Forelimb muscle (tissue), 1 donor: ENCODE measurements at places on chromosomes 1 and 21. TPM values are rescaled to one million over a fixed set of nuclear protein-coding genes. Genes with fewer than 3 reads are reported as not detected.
A peak's percentile ranks its signal among the peaks of the same experiment; 100 is the strongest.

- no peak for DNase-seq
These were observed 136.6 kb downstream of the PLXNA2 start for GRCh38 chr1:208107425-208108212.

DNA sequence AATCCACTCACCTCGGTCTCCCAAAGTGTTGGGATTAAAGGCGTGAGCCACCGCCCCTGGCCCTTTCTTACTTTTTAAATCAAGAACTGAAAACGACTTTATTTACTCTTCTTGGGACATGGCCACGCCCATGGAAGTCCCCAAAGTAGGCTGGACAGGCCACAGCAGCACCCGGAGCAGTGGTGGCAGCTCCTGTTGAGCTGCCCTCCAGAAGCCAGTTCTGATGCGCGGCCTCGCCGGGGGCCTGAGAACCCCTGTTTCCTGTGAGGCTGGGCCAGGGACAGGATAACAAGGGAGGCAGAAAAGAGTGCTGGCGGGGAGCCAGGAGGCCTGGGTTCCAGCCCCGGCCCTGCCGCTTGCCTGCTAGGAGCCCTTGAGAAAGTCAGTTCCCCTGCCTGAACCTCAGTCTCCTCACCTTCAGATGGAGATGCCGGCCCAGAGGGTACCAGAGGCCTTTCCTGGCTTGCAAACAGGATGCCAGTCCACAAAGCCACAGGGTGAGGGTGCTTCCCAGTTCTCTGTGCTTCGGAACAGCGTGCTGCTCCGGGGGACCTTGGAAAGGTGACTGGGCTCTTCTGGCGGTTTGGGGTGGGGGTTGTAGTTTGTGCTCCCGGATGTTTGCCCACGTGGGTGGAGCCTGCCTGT, 59.4 kb downstream of the RUNX3 start:
- DNase-seq, result no peak

- DNase-seq, result peak; percentile 81
These were observed 16.5 kb downstream of the MIA3 start for GRCh38 chr1:222634180-222635013.

OPRD1 gene
- polyA plus RNA-seq, result 0.67 TPM

ESPN gene
- 3.0 TPM for polyA plus RNA-seq

GRCh38 chr1:21149430-21149854, 27.3 kb downstream of the EIF4G3 start:
- DNase-seq, result no peak

GRCh38 chr1:234490793-234491479, 12.0 kb upstream of the TARBP1 start:
- no peak for DNase-seq

LRRC53 gene
- polyA plus RNA-seq, result not detected

HOOK1 gene
- polyA plus RNA-seq, result 2.7 TPM

DNA sequence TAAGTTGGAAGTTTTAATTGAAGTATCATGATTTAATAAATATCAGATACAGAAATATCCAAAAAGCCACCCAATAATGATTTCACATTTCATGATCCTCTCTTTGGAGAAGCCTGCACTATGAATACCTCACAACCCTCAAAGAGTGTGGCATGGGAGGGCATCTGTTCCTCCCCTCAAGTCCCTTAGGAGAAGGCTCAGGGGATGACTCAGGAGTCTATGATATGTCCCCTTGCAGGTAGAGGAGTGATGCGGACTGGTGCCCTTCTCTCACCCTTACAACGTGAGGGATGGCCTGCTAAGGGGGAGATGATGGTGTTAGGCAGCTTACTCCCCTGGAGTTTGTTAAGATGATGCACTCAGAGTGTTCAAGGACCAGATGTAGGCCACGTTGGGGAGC, 303.3 kb upstream of the DUSP10 start:
- DNase-seq, result no peak

JAM2 gene
- polyA plus RNA-seq, result 38.1 TPM

MYBPH gene
- 278 TPM for polyA plus RNA-seq

DNA sequence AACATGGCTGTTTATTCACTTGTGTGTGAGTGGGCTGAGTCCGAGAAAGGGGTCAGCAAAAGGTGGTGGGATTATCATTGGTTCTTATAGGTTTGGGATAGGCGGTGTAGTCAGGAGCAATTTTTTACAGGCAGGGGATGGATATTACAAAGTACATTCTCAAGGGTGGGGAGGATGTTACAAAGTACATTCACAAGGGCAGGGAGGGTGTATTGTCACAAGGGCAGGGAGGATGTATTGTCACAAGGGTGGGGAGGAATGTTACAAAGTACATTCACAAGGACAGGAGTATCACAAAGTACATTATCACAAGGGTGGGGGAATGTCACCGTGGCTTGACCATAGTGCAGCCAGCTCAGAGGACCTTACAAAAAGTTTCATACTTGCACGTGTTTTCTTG, 31.1 kb upstream of the ITLN2 start:
- DNase-seq, result no peak

DNA sequence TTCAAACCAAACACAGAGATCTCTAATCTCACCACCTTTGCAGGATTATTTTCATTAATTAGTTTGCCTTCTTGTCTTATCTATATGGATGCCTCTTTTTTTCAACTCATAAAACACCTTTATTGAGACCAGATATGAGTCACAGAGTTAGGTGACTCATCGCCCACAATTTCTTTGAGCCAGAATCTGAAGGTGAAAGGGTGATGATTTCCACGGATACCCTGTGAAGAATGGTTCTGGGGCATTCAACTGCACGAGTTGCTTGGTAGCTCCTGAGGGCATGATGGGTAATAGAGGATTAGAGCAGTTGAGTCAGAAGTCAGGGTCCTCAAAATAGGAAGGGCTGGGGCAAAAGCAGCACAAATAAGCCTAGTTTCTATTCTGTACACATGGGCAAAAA, 128.2 kb downstream of the TBX19 start:
- DNase-seq, result no peak

GRCh38 chr1:28458237-28459228, 47.3 kb upstream of the RCC1 start:
- DNase-seq, result no peak

DNA sequence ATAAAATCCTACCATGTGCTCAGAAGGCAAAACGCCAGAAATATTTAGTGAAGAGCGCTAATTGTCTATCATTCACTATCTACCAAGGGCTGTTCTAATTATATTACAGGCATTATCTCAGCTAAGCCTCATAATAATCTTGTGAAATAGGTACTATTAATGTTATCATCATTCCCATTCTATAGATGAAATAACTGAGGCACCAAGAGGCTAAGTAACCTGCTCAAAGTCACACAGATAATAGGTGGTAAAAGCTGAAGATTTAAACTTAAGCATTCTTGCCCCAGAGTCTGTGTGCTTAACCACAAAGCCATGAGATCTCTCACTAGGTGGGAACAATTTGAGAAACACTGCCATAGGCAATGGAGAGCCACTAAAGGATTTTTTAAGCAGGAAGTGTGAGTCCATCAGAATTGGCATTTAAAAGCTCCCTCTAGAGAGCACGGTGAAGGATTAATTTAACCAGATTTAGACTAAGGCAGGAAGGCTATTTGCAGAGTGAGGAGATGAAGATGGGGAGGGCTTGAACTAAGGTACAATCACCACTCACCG, 1.7 kb upstream of the SMAP2 start:
- DNase-seq, result no peak

C8A gene
- not detected for polyA plus RNA-seq

DNA sequence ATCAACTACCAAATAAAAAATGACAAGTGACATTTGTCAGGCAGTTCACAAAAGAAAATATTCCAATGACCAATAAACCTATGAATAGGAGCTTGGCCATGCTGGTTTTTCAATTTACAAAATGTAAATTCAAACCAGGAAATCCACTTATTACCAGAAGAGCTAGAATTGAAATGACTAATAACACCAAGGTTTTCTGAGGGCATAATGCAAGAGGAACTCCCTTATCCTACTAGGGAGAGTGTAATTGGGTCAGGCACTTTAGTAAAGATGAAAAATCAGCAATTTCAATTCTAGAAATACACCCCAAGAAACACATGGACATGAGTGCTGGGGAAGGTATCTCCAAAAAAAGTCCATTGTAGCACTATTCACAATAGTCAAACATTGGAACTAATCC, 16.7 kb upstream of the TIAM1 start:
- no peak for DNase-seq

ADCY10 gene
- polyA plus RNA-seq, result 0.18 TPM

OR2AK2 gene
- polyA plus RNA-seq, result not detected

DNA sequence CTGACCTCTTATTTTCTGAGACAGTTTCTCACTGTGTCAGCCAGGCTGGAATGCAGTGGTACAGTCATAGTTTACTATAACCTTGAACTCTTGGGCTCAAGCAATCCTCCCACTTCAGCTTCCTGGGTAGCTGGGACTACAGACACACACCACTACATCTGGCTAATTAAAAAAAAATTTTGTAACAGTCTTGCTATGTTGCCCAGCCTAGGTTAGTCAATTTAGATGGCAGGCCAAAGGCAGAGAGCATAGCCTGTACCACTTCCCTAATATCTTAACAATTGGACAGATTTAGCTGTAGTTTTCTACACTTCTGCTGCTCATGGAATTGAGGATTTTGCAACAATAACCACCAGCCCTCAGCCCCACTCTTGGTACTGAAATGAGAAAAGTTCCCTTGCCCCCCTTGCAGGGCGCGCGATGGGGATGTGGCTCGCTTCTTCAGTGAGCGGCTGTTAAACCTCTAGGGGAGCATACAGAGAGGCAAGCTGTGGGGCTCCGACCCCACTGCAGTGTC, 34.9 kb upstream of the PTGFRN start:
- no peak for DNase-seq

GRCh38 chr1:58611861-58612385, 34.9 kb upstream of the TACSTD2 start:
- DNase-seq, result no peak

PRDM16 gene
- polyA plus RNA-seq, result 0.62 TPM

DNA sequence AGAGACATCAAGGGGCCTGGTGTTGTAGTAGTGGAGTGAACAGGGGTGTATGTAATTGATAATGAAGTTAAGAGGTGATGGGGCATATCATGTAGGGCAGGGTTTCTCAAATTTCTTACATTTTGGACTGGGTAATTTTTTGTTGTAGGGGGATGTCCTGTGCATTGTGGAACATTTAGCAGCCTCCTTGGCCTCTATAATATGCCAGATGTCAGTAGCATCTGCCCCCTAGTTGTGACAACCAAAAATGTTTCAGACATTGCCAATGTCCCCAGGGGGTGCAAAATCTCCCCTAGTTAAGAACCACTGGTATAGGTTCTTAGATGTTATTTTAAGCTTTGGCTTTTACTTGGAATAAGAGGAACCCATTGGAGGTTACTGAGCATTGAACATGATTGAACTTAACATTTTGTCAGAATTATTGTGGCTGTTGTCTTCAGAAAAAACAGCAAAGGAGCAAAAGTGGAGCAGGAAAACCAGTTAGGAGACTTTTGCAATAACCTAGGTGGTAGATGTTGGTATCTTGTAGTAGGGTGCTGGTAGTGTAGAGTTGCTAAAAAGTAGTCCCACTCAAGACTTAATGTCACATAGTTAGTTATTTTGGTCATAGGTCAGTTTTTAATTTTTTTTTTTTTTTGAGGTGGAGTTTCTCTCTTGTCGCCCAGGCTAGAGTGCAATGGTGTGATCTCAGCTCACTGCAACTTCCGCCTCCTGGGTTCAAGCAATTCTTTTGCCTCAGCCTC, 6.2 kb downstream of the ZNF326 start:
- no peak for DNase-seq

GRCh38 chr1:25615563-25616094, 962 bp upstream of the MAN1C1 start:
- DNase-seq, result no peak

FCRLB gene
- 0.40 TPM for polyA plus RNA-seq

DNA sequence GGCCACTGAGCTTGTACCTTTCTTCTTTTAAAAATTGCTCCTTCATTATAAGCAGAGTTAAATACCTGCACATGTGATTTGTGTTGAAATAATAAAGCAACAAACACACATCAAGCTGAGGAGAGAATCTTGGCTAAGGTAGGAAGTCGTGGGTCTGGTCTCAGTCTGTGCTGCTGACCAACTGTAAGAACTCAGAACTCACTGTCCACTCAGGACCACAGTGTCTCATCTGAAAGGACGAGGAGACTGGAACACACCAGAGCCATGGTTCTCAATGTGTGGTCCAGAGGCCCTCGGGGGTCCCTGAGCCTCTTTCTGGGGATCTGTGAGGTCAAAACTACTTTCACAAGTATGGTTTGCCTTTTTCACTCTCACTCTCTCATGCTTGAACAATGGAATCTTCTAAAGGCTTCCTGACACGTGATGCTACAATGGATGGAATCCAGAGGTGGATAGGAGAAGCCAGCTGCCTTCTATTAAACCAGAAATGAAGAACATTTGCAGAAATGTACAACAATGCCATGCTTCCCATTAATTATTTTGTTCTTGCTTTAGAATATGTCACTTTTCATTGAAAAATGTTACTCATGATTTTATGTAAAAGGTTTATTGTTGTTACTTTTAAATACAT, 17.3 kb upstream of the ETS2 start:
- no peak for DNase-seq
